ENCODE measurements at places on chromosomes 16 and 17. TPM values are rescaled to one million over a fixed set of nuclear protein-coding genes. Genes with fewer than 3 reads are reported as not detected.
A peak's percentile ranks its signal among the peaks of the same experiment; 100 is the strongest.

DNA sequence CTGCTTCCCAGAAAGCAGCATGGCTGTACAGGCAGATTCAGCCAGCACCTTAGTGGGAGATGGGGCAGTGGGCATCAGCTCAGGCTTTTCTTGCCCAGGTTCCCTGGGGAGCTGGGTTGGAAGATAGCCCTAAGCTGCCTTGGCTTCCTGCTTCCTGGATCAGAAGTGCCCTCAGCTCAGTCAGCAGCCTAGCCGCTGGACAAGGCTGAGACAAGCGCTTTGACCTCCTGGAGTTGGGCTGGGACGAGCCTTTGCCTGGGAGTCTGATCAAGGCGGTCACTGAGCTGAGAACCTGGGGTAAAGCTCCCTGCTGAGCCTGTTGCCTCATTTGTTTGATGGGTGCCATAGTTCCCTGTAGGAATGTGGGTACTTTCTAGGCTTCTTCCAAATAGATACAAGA lies 190.0 kb downstream of the RAB11FIP4 start:
- no peak overlapping the region for H3K4me3 ChIP-seq
- H3K27ac ChIP-seq = peak overlapping the region; percentile 77
- H3K36me3 ChIP-seq = no peaks in the 10 kb centered on the region

DNA sequence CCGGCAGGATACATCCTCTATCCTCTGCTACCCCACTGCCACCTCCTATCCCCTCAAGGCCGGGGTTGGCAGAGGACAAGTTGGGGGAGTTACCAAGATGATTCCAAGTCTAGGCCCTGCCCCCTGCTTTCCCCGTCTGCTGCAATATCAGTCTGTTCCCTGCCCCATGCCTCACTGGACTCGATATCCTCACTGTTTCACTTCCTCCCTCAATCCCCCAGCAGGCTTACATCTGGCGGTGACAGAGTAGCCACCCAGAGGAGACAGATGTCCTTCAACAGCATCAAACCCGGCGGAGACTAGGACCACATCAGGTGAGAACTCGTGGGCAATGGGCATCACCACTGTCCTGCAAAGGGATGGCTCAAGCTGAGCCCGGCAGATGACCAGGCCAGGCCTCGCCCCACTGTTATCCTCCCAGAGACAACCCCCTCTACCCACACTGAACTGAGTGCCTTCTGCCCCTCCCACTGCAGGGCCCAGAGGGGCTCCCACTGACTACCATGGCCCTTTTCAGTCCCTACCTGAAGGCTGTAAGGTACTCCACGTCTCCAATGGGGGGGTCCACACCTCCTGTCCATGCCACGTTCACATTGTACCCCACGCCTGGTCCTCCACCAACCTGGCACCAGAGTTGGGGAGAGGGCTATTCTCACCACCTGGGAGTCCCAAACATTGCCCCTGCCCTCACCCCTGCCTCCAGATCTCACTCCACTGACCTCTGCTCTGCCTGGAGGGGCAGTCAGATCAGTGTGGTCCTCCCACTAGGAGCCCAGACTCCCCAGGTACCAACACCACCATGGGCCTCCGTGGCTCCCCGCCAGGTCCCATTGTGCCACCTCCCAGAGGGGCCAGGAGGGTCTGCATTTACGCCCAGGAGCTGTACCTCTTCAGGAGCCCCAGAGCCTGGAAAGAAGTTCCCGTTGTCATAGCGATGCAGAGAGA lies 9.6 kb downstream of the G6PC3 start:
- H3K27me3 ChIP-seq = no peaks in the 10 kb centered on the region
- no peak for DNase-seq
- no peak overlapping the region for H3K27ac ChIP-seq
- peaks cover 27% of the 10 kb centered on the region for H3K4me1 ChIP-seq

DNA sequence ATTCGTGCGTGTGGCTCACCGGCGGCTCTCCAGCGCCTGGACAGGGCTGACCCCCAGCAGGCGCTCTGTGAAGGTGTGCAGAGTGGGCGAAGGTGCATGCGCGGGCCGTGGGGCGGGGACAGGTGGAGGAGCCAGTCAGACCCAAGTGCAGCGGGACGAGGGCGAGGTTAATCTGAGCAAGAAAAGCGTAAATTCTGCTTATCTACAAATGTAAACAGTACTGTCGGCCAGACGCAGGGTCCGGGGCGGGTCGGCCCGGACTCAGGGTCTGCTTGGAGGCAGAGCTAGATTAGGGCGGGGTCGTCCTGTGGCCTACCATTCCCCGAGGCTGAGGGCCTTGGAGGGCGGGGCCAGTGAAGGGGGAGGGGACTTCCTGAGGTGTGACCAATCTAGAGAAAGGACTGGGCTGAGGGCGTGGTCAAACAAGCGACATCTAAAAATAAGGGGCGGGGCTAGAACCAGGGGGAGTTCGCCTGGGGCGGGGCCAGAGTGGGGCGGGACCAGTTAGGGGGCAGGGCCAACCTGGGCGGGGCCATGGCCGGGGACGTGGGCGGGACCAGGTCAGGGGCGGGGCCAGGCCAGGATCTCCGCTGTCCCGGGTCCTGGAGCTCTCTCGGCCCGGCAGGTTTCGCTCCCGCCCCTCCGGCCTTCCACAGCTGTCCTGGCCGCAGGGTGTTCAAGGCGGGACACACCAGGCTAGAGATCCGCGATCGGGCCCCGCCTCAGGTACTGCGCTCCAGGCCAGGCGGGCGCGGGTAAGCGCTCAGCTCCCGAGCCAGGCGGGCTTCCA lies at the start of gene SEC14L5:
SEC14L5 (plus strand) TSS at position 611 of the 790 bp plus-strand sequence. CDS start 994 bp downstream, outside the sequence.
- H3K36me3 ChIP-seq = no peaks in the 10 kb centered on the region
- no peaks in the 10 kb centered on the region for H3K27me3 ChIP-seq
- peak within 1 kb of the TSS; percentile 44 for H3K4me3 ChIP-seq
- peak within 1 kb of the TSS; percentile 74 for H3K27ac ChIP-seq
- peak; percentile 99 for DNase-seq

DNA sequence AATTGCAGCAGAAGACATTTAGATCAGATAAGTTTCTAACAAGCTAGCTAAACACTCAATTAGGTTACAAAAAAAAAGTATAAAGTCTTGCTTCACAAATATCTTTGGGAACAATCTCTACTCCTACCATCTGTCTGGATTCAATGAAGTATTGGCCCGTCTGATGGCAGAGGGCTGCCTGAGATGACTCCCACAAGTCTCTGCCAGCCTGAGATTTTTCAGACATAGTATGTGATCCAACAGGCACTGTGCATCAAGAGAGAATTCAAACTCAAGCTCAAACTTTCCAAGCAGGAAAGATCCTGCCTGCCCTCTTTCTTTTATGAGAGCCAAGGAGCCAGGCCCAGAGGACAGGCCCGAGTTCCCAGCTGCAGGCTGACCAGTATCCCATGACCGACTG lies 22.6 kb downstream of the SLC39A11 start:
- no peaks in the 10 kb centered on the region for H3K27me3 ChIP-seq
- H3K27ac ChIP-seq = no peak overlapping the region
- no peak for DNase-seq

GRCh38 chr17:81537343-81537855 lies 9.2 kb downstream of the FSCN2 start:
- no peak overlapping the region for H3K4me3 ChIP-seq
- H3K4me1 ChIP-seq = no peaks in the 10 kb centered on the region
- H3K27me3 ChIP-seq = peaks cover 4% of the 10 kb centered on the region
- peaks cover 11% of the 10 kb centered on the region for H3K36me3 ChIP-seq
- no peak overlapping the region for H3K27ac ChIP-seq
- DNase-seq = no peak

DNA sequence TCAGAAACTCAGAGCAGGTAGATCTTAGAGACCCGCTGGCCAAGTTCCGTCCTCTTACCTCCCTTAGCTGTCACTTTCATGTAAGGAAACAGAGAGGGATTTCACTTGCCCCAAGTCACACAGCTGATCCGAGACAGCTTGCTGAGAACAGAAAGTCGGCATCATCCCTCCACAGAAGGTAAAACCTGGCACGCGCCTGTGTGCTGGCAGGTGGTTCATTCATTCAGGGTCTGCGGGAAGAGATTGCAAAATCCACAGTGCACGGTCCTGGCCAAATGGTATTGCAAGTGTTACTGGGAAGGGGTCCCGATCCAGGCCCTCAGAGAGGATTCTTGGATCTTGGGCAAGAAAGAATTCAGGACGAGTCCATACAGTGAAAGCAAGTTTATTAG lies 139.4 kb upstream of the RPH3AL start:
- H3K27me3 ChIP-seq = no peaks in the 10 kb centered on the region
- H3K4me3 ChIP-seq = no peak overlapping the region
- H3K4me1 ChIP-seq = peaks cover 7% of the 10 kb centered on the region
- H3K36me3 ChIP-seq = no peaks in the 10 kb centered on the region
- H3K27ac ChIP-seq = no peak overlapping the region
- DNase-seq = no peak

- no peak overlapping the region for H3K27ac ChIP-seq
- no peak overlapping the region for H3K4me3 ChIP-seq
- H3K36me3 ChIP-seq = no peaks in the 10 kb centered on the region
- H3K27me3 ChIP-seq = no peaks in the 10 kb centered on the region
These were observed 71.9 kb upstream of the GAS7 start for GRCh38 chr17:10270258-10270657.

DNA sequence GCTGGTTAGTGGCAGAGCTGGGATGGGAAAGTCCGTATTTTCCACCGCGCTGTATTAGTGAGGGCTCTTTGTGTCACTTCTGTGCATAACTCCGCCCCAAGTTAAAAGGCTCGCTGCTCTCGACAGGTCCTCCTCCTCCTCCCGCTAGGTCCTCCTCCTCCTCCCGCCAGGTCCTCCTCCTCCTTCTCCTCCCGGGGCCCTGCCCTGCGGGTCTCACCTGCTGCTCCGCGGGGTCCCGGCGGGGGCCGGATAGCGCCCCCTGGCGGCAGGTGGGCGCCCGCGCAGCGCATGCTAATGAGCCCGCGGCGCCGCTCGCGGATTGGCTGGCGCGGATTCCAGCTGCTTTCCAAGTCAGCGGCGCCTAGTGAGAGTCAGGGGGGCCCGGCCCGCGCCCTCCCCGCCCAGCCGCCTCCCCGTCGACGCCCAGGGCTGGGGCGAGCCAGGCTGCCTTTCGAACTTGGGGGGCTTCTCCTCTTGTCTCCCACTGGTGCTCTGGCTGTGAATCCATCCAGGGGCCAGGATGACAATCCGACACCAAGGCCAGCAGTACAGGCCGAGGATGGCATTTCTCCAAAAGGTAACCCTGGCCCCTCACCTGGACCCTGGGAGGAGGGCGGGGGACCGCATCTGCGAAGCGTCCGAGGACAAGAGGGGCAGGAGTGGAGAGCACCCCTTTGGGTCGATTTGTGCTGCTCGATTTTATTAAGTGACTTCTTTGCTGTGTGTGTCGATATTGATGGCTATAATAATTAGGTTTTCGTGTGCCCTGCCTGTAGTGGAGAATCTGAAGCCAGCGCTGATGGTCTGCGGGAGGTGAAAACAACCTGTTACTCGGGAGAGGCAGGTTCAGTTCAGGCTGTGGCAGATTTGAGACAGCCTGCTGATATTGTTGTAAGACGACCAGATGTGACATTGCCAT lies at the start of gene RGS9:
RGS9 (plus strand) TSS at position 350 of the 919 bp plus-strand sequence; CDS start at position 521, 171 bp downstream.
- no peaks in the 10 kb centered on the region for H3K36me3 ChIP-seq
- H3K27ac ChIP-seq = no peak within 1 kb of the TSS
- no peaks in the 10 kb centered on the region for H3K4me1 ChIP-seq

DNA sequence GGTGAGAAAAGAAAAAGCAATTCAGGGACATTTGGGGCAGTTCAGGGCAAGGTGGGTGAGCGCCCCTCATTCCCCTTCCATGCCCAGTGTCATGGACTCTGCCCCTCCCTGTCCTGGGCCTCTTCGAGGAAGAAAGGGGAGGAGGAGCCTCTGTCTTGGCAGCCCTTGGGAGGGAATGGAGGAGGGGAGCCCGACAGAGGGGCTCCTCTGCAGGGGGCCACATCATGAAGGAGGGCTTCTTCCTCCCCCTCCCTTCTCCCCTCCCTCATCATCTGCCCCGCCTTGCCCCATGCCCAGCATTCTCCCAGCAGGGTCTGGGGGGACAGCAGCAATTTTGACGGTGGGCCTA lies 33.2 kb upstream of the TAC4 start:
- H3K4me1 ChIP-seq = no peaks in the 10 kb centered on the region
- no peak for DNase-seq
- H3K27me3 ChIP-seq = no peaks in the 10 kb centered on the region
- no peaks in the 10 kb centered on the region for H3K36me3 ChIP-seq

GRCh38 chr17:49987290-49987585 lies 7.8 kb downstream of the DLX3 start:
- no peak for DNase-seq
- H3K36me3 ChIP-seq = no peaks in the 10 kb centered on the region
- H3K4me3 ChIP-seq = no peak overlapping the region
- no peak overlapping the region for H3K27ac ChIP-seq
- peaks cover 4% of the 10 kb centered on the region for H3K4me1 ChIP-seq

The KRTAP2-3 gene
- total RNA-seq = not detected

The SLC12A3 gene
- not detected for total RNA-seq

The C17orf107 gene
- 15.4 TPM for total RNA-seq

The TOM1L1 gene
- total RNA-seq = 52.8 TPM

All from prostate gland (tissue), 2 donors.